Bronchial smooth muscle cell (primary cell): ENCODE measurements at places on chromosomes 16 and 17. TPM values are rescaled to one million over a fixed set of nuclear protein-coding genes. Genes with fewer than 3 reads are reported as not detected.

Gene CCL4L2
- 0.17 TPM in 1 of 2 replicates, not detected in the other for total RNA-seq

Gene LITAFD
- total RNA-seq = not detected in 2 replicates

Gene HBA2
- total RNA-seq = not detected in 2 replicates

Gene TBX4
- 0.09 and 0.16 TPM in 2 replicates for total RNA-seq

Gene DNAH2
- total RNA-seq = under 0.01 and 0.16 TPM in 2 replicates

Gene SERPINF2
- 0.17 TPM in 1 of 2 replicates, not detected in the other for total RNA-seq

Gene CES5A
- total RNA-seq = not detected in 2 replicates

Gene ABCA8
- total RNA-seq = 78.8 and 139 TPM in 2 replicates

Gene ACE
- 12.6 and 18.0 TPM in 2 replicates for total RNA-seq

Gene GCSH
- total RNA-seq = 7.3 and 13.6 TPM in 2 replicates

Gene P2RX1
- not detected in 2 replicates for total RNA-seq

Gene OTOP2
- not detected in 2 replicates for total RNA-seq

Gene TEKT5
- total RNA-seq = 0.34 TPM in 1 of 2 replicates, not detected in the other

Gene TBC1D3C
- 1.5 TPM in 1 of 2 replicates, not detected in the other for total RNA-seq

Gene LRRC46
- not detected in 2 replicates for total RNA-seq

Gene CDRT4
- total RNA-seq = 1.5 and 1.7 TPM in 2 replicates

Gene JMJD8
- 18.1 and 22.9 TPM in 2 replicates for total RNA-seq

Gene HBZ
- not detected in 2 replicates for total RNA-seq

Gene CA4
- total RNA-seq = 0.09 TPM in 1 of 2 replicates, not detected in the other

Gene FAM20A
- 10.9 and 11.2 TPM in 2 replicates for total RNA-seq

Gene TAT
- total RNA-seq = not detected in 2 replicates

Gene ABCA10
- 5.2 and 5.6 TPM in 2 replicates for total RNA-seq

Gene CCDC144A
- 1.7 and 7.9 TPM in 2 replicates for total RNA-seq

Gene NPIPB13
- total RNA-seq = 1.1 and 1.7 TPM in 2 replicates

Gene MAP1LC3B
- total RNA-seq = 22.9 and 24.0 TPM in 2 replicates

Gene HAP1
- under 0.01 and 0.26 TPM in 2 replicates for total RNA-seq

Gene DPEP3
- not detected in 2 replicates for total RNA-seq

Gene IKZF3
- under 0.01 TPM in 1 of 2 replicates, not detected in the other for total RNA-seq

Gene PRDM7
- total RNA-seq = not detected in 2 replicates

Gene MYH13
- total RNA-seq = under 0.01 TPM in 1 of 2 replicates, not detected in the other

Gene EIF3CL
- 67.1 and 85.6 TPM in 2 replicates for total RNA-seq

Gene TAC4
- total RNA-seq = not detected in 2 replicates

Gene OR1A1
- total RNA-seq = not detected in 2 replicates

Gene FOXK2
- total RNA-seq = 19.5 and 19.7 TPM in 2 replicates

Gene KRT12
- total RNA-seq = not detected in 2 replicates

Gene KRT32
- total RNA-seq = 0.16 TPM in 1 of 2 replicates, not detected in the other

Gene ADAM11
- total RNA-seq = 0.32 and 0.60 TPM in 2 replicates

Gene TEX14
- total RNA-seq = under 0.01 TPM in 2 replicates

Gene KIF19
- total RNA-seq = not detected in 2 replicates

Gene TCAP
- total RNA-seq = 0.16 and 0.34 TPM in 2 replicates

Gene RTN4RL1
- 0.43 and 0.47 TPM in 2 replicates for total RNA-seq

Gene GCGR
- not detected in 2 replicates for total RNA-seq

Gene KRT33A
- total RNA-seq = not detected in 2 replicates

Gene LASP1
- total RNA-seq = 67.7 and 73.3 TPM in 2 replicates

Gene VWA3A
- under 0.01 and 0.09 TPM in 2 replicates for total RNA-seq

Gene LGALS3BP
- 214 and 366 TPM in 2 replicates for total RNA-seq

Gene SCNN1B
- total RNA-seq = not detected in 2 replicates

Gene PERCC1
- total RNA-seq = not detected in 2 replicates

Gene CCNF
- 3.3 and 4.7 TPM in 2 replicates for total RNA-seq

Gene KIF2B
- total RNA-seq = not detected in 2 replicates

Gene CD7
- total RNA-seq = 0.43 TPM in 1 of 2 replicates, not detected in the other

Gene NOG
- total RNA-seq = under 0.01 TPM in 1 of 2 replicates, not detected in the other

Gene ABCA5
- total RNA-seq = 13.6 and 15.4 TPM in 2 replicates

Gene HSDL1
- 18.4 and 21.4 TPM in 2 replicates for total RNA-seq

Gene HS3ST3A1
- 11.2 and 26.8 TPM in 2 replicates for total RNA-seq

Gene GPR179
- total RNA-seq = 0.09 TPM in 1 of 2 replicates, not detected in the other
